Activated T-cell treated with anti-CD3 and anti-CD28 coated beads, Interleukin-2, amount 50 U/mL, for 72 hours (primary cell): ENCODE measurements at places on chromosomes 12 and 14.

- no peak for DNase-seq
- H3K4me3 ChIP-seq: no peak overlapping the region
- no peak overlapping the region for H3K27ac ChIP-seq
- no peaks in the 10 kb centered on the region for H3K36me3 ChIP-seq
These were observed 141.6 kb downstream of the GLT1D1 start for GRCh38 chr12:128994856-128995255.

DNA sequence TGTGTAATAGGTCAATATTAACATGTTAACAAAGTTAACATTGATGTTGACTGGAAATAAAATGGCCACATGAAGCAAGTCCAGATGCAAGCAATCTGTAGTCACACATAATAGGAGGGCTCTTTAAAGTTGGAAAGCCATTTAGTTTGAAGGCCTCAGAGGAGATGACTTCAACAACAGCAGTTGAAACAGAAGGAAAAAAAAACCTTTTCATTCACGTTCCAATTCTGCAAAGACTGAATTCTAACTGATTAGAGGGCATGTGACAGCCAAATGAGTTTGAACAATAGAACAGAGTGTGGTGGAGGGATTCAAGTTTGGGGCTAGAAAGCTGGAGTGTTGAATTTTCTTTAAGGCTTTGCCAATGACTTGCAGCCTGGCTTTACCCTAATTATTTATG lies 41.5 kb upstream of the DAAM1 start:
- no peaks in the 10 kb centered on the region for H3K27me3 ChIP-seq
- no peaks in the 10 kb centered on the region for H3K4me1 ChIP-seq
- DNase-seq: no peak
- H3K4me3 ChIP-seq: no peak overlapping the region

DNA sequence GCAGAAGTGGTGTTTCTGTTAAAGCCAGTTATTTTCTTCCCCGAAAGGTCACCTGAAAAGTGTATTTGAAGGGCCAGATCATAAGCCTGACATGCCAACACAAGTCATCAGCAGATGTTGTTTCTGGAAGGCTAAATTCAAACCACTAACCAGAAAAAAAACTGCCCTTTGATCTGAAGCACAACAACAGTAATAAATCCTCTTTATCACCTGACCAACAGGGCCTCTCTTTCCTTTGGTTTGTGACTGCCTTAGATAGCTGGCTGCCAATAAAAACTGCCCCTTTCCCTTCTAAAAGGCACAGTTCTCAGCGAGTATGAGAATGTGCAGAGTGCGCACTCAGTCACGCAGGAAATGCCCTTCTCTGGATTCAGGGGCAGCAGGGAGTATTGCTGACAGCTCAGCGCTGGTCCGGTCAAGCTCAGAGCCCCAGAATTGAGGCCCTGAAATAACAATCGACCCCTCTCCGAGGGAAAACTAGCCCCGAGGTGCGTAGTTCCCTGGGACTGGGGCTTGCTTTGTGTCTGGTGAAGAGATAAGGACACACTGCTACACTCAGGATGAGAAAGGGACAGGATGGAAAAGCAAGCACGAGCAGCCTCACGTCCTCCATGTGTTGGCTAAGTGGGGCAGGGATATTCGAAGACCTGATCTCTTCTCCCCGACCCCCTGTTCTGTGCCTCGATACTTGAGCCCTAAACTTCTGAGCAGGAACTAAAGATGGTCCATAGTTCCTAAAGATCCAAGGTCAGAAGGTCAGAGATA lies 184.2 kb upstream of the GZMB start:
- peaks cover 21% of the 10 kb centered on the region for H3K27me3 ChIP-seq
- H3K36me3 ChIP-seq: no peaks in the 10 kb centered on the region
- H3K4me3 ChIP-seq: no peak overlapping the region
- H3K4me1 ChIP-seq: no peaks in the 10 kb centered on the region
- H3K27ac ChIP-seq: no peak overlapping the region

DNA sequence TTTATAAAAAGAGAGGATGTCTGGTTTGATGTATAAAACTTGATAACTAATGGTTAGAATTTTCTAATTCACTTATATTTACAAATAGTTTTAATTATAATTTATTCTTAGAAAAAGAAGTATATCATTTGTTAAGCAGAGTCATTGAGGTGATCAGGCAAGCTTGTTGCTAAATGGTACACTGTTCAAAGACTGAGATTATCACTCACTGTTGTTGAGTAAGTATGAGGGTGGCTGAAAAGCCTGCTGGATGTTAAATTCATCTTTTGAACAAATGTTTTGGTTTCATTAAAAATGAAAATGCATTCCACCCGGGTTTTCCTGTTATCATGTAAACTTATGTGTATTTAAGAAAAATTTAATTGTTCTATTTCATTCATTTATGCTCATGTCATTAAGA lies 451.8 kb downstream of the ADAMTS20 start:
- no peak overlapping the region for H3K27ac ChIP-seq
- H3K4me3 ChIP-seq: no peak overlapping the region
- no peak for DNase-seq
- no peaks in the 10 kb centered on the region for H3K27me3 ChIP-seq
- no peaks in the 10 kb centered on the region for H3K4me1 ChIP-seq

DNA sequence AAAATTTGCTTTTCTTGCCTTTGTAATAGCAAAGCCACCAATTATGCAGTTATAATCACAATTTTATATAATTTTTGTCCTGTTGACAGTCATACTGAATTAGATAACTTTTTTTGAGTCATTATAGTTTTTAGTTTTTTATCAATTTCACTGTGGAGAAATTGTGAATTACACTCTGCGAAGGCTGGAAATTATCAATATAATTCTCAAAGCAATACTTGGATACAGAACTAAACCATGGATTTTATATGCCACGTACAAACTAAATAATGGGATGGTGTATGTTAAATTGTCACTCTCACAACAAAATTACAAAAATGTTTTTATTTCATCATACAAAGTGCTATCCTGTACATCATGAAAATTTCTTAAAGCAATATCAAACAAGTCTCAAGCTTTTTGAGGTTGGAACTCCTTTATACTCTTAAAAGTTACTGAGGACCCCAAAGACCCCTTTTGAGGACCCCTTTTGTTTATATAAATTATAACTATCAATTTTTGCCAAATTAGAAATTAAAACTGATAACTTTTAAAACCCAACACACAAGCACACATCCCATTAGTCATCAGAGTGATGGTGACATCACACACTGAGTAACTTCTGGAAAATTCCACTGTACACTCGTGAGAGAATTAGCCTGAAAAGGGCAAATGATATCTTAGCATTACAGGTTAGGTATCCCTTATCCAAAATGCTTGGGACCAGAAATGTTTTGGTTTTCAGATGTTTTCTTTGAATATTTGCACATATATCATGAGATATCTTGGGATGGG lies 19.8 kb upstream of the AQP2 start:
- H3K4me1 ChIP-seq: no peaks in the 10 kb centered on the region
- H3K27me3 ChIP-seq: peaks cover 9% of the 10 kb centered on the region
- DNase-seq: no peak
- no peaks in the 10 kb centered on the region for H3K36me3 ChIP-seq

DNA sequence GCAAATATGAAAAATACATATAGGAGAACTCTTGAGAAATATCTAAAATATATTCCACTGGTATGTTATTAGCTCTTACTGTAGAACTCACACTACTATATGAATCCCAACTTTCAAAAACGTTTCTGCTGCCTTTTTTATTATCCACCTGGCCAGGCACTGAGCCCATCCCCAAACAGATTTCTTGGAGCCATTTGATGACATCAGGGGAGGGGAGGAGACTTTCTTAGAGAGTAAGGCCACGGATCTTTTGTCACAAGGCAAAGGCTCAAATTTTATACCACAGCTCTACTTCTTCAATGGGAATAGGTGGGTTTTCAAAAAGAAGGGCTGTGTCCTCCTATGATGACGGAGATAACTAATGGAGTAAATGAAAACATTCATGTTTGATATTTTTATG lies 83.0 kb downstream of the SLC25A21 start:
- H3K4me3 ChIP-seq: no peak overlapping the region
- H3K4me1 ChIP-seq: no peaks in the 10 kb centered on the region
- H3K27ac ChIP-seq: no peak overlapping the region
- DNase-seq: no peak
- H3K27me3 ChIP-seq: no peaks in the 10 kb centered on the region
- H3K36me3 ChIP-seq: no peaks in the 10 kb centered on the region

DNA sequence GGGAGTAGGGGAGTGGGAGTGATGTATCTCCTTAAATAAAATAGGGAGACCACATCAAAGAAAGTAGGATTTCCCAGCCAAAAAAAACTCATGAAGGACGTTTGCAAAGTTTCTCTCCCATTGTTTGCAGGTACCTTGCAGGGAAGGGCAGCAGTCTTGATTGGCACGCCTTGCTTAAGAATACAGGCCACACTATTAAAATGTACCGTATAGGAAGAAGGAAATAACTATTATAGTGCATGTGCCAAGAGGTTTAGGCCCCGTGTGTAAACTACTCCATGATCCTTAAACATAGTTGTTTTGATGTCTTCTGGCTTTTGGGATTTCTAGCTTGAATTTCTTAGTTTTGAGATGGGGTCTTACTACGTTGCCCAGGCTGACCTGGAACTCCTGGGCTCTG lies 42.5 kb downstream of the PRORP start:
- H3K27me3 ChIP-seq: no peaks in the 10 kb centered on the region
- H3K4me1 ChIP-seq: peaks cover 28% of the 10 kb centered on the region
- H3K4me3 ChIP-seq: no peak overlapping the region
- H3K27ac ChIP-seq: peak overlapping the region; percentile 37

DNA sequence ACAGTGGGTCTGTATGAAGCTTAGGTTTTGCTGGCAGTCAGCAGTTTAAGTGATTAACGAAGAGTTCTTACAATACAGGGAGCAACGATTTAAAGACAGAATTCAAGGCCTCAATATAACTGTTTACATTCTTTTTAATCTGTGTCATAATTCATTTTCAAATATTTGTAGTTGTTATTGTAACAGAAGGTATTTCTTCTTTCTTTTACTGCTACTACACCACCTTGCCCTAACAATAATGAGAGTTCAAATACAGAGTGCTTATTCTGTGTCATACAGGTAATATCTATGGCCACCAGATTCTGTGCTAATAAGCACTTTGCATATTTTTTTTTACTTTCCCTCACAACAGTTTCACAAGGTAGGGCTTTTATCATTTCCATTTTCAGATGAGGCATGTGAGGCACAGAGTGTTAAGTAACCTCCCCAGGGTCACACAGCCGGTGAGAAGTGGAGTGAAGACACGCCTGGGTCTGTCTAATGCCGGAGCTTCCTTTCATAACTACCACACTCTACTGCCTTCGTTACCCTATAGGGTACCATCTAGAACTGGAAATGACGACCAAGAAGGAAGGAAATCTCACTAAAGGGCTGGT lies 81.9 kb downstream of the PELI2 start:
- no peaks in the 10 kb centered on the region for H3K27me3 ChIP-seq
- peaks cover 19% of the 10 kb centered on the region for H3K4me1 ChIP-seq
- H3K36me3 ChIP-seq: no peaks in the 10 kb centered on the region
- no peak overlapping the region for H3K27ac ChIP-seq

DNA sequence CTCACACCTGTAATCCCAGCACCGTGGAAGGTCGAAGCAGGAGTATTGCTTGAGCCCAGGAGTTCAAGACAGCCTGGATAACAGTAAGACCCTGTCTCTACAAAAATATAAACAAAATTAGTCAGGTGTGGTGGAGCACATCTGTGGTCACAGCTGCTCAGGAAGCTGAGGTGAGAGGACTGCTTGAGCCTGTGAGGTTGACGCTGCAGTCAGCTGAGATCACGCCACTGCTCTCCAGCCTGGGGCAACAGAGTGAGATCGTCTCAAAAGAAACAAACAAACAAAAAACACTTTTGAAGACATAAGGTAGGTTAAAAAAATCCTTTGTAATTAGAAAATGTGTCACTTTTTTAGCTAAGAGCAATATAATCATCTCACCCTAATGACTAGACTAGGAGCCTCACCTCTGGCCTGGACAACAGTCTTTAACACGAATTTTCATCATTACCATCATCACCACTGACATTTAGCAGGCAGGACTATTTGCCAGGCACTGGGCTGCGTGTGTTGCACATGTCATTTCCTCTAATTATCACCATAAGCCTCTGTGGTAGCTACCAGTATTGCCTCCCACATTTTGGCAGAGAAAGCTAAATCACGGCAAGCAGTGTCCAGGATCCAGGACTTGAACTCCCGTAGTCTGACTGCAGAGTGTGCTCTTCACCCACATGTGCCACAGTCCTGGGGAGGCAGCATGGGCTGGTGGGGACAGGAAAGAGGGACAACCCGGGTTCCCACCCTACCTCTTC lies 4.6 kb upstream of the SYCP3 start:
- H3K4me3 ChIP-seq: no peak overlapping the region
- H3K4me1 ChIP-seq: no peaks in the 10 kb centered on the region
- no peaks in the 10 kb centered on the region for H3K27me3 ChIP-seq
- H3K36me3 ChIP-seq: no peaks in the 10 kb centered on the region

- no peak overlapping the region for H3K27ac ChIP-seq
- DNase-seq: no peak
- H3K36me3 ChIP-seq: no peaks in the 10 kb centered on the region
- peaks cover 21% of the 10 kb centered on the region for H3K27me3 ChIP-seq
- no peaks in the 10 kb centered on the region for H3K4me1 ChIP-seq
- no peak overlapping the region for H3K4me3 ChIP-seq
These were observed 21.5 kb upstream of the FAM181A start for GRCh38 chr14:93905623-93906022.

DNA sequence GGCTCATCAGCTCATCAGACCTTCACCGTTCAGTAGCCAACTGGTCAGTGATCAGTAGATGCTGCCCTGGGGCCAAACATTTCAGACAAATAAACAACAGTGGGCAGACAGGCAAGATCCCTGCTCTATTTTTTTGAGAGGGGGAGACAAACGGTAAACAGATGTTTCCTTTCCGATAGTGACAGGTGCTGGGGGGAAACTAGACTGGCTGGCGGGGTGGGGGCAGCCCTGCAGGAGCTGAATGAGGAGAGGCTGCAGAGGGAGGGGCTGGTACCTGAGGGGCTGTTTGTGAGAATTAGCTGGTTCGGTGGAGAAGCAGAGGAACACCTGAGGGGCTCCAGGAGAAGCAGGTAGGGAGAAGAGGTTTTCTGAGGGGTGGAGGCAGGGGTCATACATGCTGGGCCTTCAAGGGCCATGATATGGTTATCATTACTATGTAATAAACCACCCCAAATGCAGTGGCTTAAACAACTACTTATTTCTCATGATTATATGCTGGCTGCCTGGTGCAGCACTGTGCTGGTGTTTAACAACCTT lies 8.2 kb upstream of the GOLGA3 start:
- peak overlapping the region; percentile 1 for H3K27ac ChIP-seq
- no peaks in the 10 kb centered on the region for H3K27me3 ChIP-seq
- no peak for DNase-seq
- peaks cover 5% of the 10 kb centered on the region for H3K36me3 ChIP-seq
- H3K4me1 ChIP-seq: peaks cover 32% of the 10 kb centered on the region
- H3K4me3 ChIP-seq: peak overlapping the region; percentile 42

GRCh38 chr12:54215989-54216796 lies 27.4 kb upstream of the SMUG1 start:
- H3K27me3 ChIP-seq: peaks cover 39% of the 10 kb centered on the region
- H3K27ac ChIP-seq: peak overlapping the region; percentile 59
- peaks cover 27% of the 10 kb centered on the region for H3K4me1 ChIP-seq
- no peaks in the 10 kb centered on the region for H3K36me3 ChIP-seq
- DNase-seq: peak; percentile 32

DNA sequence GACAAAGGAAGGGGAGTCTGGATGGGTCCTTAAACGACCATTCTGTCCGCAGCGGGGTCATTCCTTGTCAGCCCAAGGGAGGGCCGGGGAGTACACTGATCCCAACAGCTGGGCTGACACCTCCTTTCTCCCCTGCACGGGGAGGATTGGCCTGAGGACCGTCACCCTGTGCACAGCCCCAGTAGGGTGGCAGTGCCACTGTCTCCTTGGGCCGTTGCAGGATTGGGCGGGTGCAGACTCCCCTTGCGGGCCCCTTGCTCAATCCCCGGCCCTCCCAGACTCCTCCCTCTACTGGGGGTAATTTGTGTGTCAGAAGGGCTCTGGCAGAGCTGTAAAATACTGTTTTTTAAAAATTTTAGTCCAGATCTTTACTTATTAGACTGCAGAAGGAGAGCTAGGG lies 12.6 kb upstream of the AMN start:
- H3K27me3 ChIP-seq: no peaks in the 10 kb centered on the region
- no peak for DNase-seq
- no peaks in the 10 kb centered on the region for H3K4me1 ChIP-seq
